ENCODE measurements at places on chromosomes 1 and 21.

DNA sequence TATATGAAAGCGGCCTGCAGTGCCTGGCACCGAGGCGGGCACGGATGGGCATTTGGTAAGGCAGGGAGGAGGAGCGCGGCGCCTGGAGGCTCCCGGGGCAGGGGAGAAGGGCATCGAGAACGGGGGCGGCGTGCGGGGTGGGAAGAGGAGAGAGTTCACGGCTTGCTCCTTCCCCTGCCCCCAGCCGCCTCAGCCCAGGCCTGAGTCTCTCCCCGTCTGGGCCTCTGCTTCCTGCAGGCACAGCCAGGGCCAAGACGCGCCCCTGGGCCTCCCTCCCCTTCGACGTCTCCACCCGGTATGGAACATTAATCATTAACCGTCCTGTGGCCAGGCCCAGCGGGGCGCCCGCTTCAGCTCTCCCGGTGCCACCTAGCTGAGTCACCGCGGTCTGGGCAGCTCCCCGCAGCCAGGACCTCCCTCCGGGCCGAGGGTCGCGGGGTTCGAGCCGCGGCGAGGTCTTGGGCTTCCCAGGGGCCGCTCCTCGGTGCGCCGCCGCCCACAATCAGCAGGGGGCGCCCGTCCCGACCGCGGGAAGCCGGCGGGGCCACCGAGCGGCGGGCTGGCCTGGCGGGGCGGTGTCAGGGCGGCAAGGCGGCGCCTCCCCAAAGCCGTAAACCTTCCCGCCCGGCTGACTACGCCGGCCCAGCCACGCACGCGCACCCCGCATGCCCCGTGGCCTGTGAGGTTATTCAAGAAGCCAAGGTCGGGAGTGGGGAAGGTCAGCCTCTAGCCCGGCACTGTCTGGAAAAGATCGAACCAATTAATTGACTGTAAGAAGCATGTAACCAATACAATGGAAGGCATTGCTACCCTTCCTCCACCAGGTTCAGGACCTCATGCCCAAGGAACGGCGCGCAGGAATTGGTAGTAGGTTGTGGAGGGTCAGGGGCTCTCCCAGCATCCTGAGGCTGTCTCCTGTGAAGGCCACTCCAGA lies 23.4 kb upstream of the RD3 start:
- peak; percentile 46 for DNase-seq

DNA sequence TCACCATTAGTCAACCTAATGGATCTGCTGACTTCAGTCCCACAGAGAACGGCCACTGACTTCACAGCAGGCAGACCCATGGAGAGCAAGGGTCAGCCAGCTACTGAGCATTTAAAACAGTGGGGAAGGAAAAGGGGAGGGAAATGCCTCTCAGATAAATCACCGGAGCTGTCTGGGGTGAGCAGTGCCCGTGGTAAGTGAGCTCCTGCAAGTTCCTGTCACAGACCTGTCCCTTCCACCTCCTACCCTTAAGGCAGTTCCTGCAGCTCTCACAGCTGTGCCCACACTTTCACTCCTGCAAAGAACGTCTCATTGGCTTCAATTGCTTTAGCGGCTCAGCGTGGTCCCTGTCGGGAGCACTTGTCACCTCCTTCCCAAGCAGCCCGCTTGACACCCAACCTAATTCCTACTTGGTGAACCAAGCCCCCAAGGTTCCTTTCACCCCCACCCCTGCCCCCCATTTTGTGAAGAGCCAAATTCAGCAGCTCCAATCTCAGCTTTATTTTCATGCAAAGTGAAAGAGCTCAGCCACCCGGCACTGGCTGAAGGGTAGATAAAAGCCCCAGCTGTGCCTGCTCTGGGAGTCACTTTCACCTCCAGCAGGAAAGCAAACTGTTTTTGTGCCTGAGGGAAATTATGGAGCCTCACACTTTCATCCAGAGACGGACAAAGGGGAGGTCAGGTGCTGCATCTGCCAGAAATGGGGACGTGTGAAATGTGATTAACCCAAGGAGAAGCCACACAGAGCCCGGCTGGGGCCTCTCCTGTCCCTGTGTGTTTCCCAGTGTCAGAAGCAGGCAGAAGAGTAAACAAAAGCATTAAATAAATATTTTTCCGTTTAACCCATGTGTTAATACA lies 306.2 kb downstream of the TTLL7 start:
- no peak for DNase-seq

GRCh38 chr1:160169553-160170399 lies 18.4 kb downstream of the ATP1A4 start:
- DNase-seq: no peak

GRCh38 chr1:44067266-44068250 lies 36.3 kb upstream of the SLC6A9 start:
- DNase-seq: no peak

DNA sequence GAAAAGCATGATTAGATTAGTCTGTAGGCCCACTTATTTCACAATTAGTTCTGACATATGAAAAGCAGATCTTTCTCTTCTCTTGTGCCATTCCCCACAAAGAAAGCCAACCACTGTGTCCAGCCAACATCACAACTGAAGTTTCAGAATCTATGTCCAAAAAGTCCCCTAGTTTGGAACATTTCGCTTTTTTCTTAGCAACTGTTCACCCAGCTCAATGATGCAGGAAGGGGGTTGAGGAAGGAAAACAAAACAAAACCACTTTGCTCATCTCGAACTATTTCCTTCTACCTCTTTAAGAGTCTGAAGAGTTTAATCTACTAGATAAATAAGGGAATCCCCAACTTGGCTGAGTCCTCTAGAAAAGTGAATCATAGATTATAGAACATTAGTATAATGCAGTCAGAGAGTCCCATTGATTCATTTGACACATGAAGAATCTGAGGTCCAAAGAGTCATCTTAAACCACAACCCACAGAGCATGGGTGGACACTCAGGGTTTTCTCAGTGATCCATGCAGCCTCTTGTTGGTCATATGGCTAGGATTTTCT lies 159.3 kb upstream of the SGIP1 start:
- no peak for DNase-seq

Measured in stimulated activated CD8-positive, alpha-beta memory T cell treated with anti-CD3 and anti-CD28 coated beads, Interleukin-4, amount 100 ng/mL, for 4 hours (primary cell).